ENCODE measurements at places on chromosomes 4 and X. TPM values are rescaled to one million over a fixed set of nuclear protein-coding genes. Genes with fewer than 3 reads are reported as not detected.

FAM114A1 gene
- total RNA-seq, result 66.8 TPM

DNA sequence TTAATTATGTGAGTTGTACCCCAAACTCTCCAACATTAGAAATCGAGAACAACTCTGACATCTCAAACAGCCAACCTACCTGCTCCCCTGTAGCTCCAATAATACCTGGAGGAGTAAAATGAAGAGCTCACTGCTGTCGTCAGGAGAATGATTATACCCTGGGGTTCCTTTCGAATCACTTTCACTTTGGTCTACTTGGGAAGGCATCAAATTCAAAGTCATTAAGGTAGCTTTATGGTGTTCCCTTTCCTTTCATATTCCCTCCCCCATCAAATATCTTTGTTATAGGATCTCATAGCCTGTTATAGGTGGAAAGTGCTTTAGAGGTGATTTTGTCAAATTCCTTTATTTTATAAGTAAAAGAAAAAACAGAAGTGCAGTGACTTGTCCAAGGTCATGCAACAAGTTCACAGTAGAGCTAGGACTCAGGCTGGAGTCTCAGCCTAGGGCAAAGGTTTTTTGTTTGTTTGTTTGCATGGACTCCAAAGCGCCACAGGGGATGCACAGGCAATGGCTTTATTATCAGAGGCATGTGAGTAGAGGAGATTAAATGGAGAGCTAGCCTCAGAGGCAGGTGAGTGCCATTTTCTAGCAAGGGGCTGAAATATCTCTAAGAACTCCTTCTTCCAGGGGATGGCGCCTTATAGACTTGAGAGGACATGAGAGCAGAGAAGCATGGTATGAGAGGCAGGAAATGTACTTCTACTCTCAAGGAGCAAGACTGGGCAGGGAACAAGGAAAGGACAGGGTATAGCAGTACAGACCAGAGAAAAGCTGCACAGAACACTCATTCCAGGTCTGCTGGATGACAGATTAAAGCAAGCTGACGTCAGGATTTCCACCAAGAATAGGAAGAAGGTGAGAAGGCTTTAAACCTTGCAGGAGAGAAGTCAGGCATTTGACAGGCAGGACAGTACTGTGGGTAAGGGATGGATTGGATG lies 262.1 kb upstream of the GPC4 start:
- DNase-seq, result no peak

- no peak for DNase-seq
These were observed 139.6 kb downstream of the AASDH start for GRCh38 chr4:56247646-56248045.

DNA sequence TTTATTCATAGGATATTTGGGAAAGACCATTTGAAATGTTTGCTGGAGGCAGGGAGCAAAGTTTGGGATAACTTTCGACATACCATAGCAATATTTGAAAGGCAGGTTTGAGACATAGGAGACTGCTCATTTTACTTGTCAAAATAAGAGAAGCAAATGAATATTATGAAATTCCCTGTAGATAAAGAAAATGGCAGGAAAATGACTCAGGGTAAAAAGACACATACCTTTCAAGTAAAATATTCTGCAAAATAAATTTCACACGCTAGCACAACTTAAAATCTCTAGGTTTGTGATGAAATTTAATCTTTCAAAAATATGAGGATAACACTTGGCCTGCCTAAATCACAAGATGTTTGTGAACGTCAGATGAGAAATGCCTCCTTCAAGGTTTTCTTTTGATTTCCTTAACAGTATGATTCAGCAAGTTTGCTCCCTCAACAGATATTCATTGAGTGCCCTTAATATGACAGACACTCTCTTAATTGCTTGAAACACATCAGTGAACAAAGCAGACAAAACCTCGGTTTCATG lies 6.6 kb downstream of the TMEM156 start:
- no peak for DNase-seq

GRCh38 chrX:2652106-2652505 lies 39.0 kb upstream of the CD99 start:
- DNase-seq, result no peak

- no peak for DNase-seq
These were observed at the start of gene TRO for GRCh38 chrX:54920610-54921426. TSS of gene TRO (plus strand) at chrX:54920824. CDS start at chrX:54922247, 1,423 bp downstream.

DNA sequence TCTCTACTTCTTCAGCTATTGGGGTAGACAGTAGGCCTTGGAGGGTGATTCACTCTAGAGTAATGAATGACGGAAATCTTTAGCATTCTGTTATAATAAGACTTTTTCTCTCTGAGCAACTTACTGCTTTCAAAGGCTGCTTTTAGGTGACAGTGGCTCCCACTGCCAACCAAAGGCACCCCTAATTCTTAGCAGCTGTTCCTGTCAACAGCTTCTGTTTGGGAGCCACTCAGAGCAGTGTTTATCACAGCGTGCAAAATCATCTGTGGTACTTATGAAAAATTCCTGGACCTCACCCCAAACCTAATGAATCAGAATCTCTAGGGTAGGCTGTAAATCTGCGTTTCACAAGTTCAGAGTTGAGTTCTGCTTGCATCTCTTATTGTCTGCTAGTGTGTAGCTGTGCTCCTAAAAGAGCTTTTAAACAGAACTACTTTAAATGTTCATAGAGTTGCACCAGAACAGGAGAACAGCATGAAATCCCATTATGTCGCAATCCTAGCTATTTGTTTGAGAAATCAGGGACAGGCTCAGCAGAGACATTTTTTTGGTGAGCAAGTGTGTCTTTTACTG lies 52.8 kb upstream of the POU4F2 start:
- DNase-seq, result no peak

- no peak for DNase-seq
These were observed 17.5 kb upstream of the ANXA10 start for GRCh38 chr4:168074861-168075260.

DNA sequence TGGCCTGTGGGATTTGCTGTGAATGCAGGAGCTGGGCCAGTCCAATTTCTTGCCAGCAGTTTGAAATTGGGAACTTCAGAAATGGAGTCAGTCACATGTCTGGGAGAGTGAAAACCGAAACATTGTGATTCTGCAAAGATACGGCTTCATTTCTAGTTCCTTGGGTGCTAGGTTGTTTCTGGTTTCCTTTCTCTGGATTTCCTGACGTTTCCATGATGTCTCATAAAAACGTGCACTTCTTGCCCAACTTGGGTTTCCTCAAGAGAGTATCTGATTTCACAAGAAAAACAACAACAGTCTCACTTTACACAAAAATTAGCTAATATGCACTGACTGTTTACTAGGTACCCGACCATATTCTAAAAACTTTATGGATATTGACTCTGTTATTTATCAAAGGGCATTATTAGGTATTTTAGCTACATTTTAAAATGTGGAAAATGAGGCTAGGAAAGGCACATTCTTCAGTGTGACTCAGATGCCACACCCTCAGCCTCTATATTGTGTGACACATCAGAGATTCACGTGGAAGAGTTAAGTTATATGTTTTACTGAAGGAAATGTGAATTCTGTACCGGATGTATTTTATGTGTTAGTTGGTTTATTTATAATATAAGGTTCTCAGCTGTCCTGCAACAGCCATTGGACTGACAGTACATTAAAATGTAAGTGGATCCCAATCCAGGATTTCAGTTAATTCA lies 225.0 kb upstream of the PUDP start:
- DNase-seq, result no peak

GRCh38 chr4:138053641-138054301 lies 188.4 kb downstream of the SLC7A11 start:
- no peak for DNase-seq

F9 gene
- not detected for total RNA-seq

- DNase-seq, result no peak
These were observed 83.7 kb downstream of the MGST2 start for GRCh38 chr4:139749338-139749737.

CYTL1 gene
- total RNA-seq, result 1.0 TPM

DNA sequence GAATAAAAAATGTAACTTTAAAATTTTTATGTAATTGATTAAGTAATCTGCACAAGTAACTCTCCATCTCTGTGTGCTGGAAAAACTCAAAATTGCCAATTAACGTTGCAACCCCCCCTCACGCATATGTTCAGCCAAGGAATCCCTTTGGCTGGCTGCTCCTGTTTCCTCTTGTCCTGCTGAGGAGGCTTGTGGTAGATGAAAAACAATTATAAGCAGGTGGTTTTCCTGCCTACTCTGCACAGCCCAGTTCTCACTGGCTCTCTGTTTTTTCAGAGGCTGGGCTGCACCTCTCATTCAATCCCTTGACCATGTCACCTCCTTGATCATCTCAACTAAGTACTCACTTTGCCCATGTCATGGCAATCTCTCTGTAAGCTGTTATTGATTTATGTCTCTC lies 1068.4 kb downstream of the ARAP2 start:
- no peak for DNase-seq

DNA sequence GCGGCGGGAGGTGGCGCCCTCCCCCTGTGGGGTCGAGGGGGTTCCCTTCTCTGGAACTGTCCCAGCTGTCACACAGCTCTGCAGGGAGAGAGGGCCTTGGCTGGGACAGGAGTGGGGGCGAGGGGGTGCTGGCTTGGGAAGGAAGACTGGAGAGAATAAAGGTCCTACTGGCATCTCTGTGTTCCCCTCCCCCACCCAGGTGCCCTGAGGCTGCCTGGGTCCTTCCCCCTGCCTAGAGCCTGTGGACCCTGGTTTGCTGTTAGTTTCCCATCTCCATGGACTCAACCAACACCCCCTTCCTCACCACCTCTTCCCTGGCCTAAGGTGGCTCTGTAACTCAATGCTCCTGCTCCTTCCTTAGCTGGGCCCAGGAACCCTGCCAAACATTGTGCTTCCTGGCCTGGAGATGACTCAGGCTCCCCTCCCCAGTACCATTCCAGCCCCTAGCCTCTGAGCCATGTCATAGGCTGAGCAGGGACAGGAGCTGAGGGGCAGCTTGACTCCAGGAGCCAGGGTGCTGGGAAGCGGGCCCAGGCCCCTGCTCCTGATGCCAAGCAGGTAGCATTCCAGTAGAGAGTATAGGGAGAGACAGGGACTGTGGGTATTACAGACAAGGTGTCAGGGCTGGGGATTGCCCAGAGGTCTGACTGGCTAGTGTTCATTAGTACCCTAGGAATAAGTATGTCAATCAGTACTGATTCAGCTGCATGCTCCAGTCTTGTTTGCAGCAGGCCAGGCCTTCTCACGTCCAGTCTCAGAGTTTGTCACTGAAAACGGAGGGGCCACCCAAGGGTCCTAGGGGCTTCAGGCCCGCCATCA lies 100.7 kb downstream of the EFNB1 start:
- no peak for DNase-seq

GRCh38 chr4:120862432-120862831 lies 60.1 kb downstream of the PRDM5 start:
- no peak for DNase-seq

SGCB gene
- 6.0 TPM for total RNA-seq

SOX3 gene
- not detected for total RNA-seq
